Activated CD8-positive, alpha-beta memory T cell treated with anti-CD3 and anti-CD28 coated beads for 1 hour (primary cell): ENCODE measurements at places on chromosomes 2 and 18.

- DNase-seq: peak; percentile 47
These were observed 8.9 kb downstream of the TNS1 start for GRCh38 chr2:217993817-217994463.

DNA sequence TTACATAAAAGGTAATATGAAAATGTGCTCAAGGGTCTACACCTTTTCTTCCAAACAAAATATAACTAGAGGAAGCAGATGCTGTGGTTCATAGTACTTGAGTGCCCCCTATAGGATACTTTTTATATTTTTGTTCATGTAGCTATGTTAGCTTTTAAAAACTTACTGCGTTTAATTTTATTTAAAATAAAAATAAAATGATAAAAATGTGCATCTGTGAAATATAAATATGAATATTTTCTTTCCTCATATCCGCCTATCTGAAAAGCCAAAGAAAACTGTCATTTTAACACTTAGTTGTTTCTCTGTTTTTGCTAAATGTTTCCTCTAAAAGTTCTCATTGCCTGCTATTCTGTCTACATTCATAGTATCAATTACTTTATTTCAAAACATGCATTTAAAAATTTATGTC, 9.6 kb upstream of the LRP1B start:
- DNase-seq: no peak

DNA sequence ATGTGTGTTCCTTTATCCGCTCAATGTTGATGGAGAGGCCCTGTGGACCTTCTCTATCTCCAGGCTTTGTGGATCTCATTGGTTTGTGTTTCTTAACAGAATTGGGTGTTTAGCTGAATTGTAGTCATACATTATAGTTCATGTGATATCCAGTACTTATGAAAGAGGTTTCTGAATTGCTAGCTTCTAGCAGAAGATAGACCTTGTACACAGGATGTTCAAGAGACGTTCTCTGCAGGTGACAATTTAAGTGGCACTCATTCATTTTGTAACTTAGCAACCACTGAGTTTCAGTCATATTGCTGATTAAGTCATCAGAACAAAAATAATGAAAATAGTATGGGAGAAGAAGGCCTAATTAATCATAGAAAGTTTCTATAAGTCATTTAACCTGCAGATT, 279.2 kb downstream of the ALPK2 start:
- no peak for DNase-seq

- no peak for DNase-seq
These were observed 55.9 kb downstream of the RAB31 start for GRCh38 chr18:9764011-9764481.
